ENCODE measurements at places on chromosomes 2 and 18.

GRCh38 chr2:100934504-100935371, 67.4 kb upstream of the RPL31 start:
- DNase-seq: no peak

GRCh38 chr2:227147023-227147422, 17.0 kb downstream of the COL4A4 start:
- DNase-seq: peak; percentile 11

DNA sequence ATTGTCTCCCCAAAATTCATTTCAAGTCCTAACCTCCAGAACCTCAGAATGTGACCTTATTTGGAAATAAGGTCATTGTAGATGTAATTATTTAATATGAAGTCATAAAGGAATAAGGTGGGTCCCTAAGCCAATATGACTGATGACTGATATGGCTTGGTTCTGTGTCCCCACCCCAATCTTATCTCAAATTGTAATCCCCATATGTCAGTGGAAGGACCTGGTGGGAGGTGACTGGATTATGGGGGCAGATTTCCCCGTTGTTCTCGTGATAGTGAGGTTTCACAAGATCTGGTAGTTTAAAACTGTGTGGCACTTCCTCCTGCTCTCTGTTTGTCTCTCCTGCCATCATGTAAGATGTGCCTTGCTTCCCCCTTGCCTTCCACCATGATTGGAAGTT, 43.0 kb upstream of the BCL11A start:
- no peak for DNase-seq

GRCh38 chr2:69043736-69044400, 30.9 kb downstream of the ANTXR1 start:
- no peak for DNase-seq

GRCh38 chr2:17901246-17901645, 22.8 kb downstream of the KCNS3 start:
- DNase-seq: no peak

DNA sequence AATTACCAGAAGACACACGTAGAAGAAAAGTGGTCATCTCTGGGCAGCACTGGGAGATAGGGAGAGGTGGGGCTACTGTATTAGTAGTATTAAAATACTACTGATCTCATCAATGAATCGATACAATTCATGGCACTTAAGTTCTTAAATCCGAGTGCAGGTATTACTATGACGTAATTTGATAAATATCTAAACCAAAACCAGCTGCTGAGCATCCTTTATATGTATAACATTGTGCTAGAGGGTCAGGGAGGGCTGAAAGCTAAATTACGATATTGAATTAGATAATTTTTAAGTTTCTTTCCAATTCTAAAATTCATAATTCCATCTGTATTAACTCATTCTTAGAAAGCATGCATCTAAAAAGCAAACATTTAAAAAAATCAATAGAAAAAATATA, 25.3 kb downstream of the DARS1 start:
- DNase-seq: no peak

- no peak for DNase-seq
Observed at GRCh38 chr18:42187611-42188380, 232.8 kb downstream of the PIK3C3 start.

DNA sequence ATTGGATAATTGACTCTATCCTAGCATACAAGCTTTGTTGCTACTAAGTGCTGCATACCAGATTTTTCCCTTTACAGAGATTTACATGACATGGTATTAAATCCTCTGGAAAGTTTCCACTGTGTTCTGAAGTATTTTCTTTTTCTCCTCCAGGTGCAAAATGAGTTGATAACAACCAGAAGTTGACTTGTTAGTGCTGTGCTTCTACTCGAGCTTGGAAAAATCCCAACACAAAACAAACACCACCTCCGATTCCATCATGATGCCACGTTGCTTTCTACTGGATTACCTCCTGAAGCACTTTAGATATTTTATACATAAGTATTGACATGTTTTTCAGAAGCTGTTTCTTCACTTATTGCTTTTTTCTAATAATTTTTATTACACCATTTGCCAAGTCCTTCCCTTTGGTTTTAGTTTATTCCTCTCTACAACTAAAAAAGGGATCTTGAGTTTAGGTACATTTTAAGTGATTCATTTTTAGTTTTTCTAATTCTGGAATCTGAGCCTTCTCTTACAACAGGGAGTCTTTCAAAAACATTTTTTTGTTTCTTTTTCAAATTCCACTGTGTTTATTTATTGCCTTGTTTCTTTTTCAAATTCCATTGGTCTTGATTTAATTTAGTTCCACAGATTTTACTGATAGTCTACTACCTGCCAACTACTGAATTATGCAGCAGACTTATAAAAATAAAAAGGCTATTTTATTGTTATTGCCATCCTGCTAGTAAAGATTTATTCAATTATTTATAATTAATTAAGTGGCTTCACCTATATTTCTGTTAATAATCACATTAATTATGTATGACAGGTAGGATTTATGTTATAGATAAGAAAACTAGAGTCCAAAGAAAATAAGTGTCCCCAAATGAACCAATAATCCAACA, 143.4 kb downstream of the PPP1R1C start:
- DNase-seq: no peak

- DNase-seq: no peak
Observed at GRCh38 chr2:195756218-195756942, 99.4 kb downstream of the SLC39A10 start.

DNA sequence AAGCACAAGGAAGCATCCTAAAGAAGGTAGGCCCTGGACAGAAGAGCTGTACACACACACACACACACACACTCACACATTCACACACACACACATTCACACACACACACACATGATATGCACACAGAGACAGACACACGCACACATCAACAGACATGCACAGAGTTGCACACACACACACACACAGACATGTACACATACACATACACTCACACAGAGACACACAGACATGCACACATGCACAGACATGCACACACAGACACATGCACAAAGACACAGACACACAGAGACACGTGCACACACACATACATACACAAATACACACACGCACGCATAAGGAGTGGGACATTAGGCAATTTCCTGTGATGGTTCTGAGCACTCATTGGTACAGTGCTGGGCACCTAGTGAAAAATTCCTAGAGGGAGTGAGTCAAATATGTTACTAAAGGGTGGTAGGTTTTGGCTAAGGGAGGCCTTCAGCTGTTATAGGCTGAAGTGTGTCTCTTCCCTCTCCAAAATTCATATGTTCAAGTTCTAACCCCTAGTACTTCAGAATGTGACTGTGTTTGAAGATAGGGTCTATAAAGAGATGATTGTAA, 26.4 kb downstream of the THNSL2 start:
- no peak for DNase-seq

- peak; percentile 72 for DNase-seq
Observed at GRCh38 chr2:224778474-224778877, 62.3 kb upstream of the CCDC195 start.

GRCh38 chr2:24048769-24049484, 614 bp upstream of the FKBP1B start:
- DNase-seq: peak; percentile 45

GRCh38 chr2:234164493-234165413, 114.3 kb downstream of the SPP2 start:
- DNase-seq: peak; percentile 60

GRCh38 chr18:57618910-57619309, 2.7 kb downstream of the NARS1 start:
- no peak for DNase-seq

- no peak for DNase-seq
Observed at GRCh38 chr18:12334366-12334808, 26.3 kb downstream of the TUBB6 start.

DNA sequence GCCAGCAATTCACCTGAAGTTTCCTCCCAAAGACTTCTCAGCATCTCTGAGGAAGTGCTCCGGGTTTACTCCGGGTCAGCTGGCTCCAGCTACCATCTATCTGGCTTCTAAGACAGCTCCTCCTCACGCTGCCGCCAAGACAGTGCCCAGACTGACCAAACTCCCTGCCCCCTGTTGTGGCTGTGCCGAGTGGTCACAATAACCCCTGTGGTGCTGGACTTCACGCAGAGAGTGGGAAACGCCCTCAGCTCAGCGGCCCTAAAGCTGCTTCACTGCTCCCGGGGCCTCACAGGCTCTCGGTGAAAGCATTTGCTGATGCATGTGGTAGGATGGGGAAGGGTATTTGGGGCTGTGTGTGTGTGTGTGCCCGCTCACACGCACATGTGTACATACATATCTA, 154.8 kb upstream of the ZNF236 start:
- DNase-seq: no peak

- peak; percentile 26 for DNase-seq
Observed at GRCh38 chr2:26640331-26640745, 828 bp downstream of the CIB4 start.

DNA sequence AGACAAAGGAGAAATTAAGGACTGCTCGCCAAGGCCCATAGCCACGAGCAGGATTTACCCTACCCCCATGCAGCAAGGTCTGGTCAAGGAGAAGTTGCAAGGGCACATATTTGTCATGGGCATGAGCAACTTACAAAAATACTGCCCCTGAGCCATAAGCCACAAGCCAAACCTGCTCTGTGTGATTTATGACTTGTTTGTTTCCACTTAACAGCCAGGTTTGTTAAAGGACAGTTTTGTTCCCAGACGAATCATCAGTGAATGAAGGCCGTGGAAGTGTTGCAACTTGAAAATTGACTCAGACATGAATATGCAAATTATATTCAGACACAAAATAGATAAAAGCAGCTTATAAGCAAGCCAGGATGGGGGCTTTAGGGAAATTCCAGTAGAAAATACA, 31.3 kb upstream of the EVA1A start:
- DNase-seq: no peak

- DNase-seq: no peak
Observed at GRCh38 chr2:222835143-222835822, 25.6 kb upstream of the ACSL3 start.

GRCh38 chr2:70941701-70942100, 6.0 kb downstream of the ATP6V1B1 start:
- no peak for DNase-seq

- no peak for DNase-seq
Observed at GRCh38 chr2:26685341-26685740, 7.2 kb upstream of the KCNK3 start.

- no peak for DNase-seq
Observed at GRCh38 chr2:71629273-71629672, 175.9 kb downstream of the DYSF start.

GRCh38 chr2:1910592-1911246, 166.4 kb upstream of the PXDN start:
- no peak for DNase-seq

- DNase-seq: no peak
Observed at GRCh38 chr2:102553601-102554000, 65.8 kb upstream of the SLC9A2 start.

- DNase-seq: no peak
Observed at GRCh38 chr18:3983351-3983969, 471.6 kb downstream of the DLGAP1 start.

DNA sequence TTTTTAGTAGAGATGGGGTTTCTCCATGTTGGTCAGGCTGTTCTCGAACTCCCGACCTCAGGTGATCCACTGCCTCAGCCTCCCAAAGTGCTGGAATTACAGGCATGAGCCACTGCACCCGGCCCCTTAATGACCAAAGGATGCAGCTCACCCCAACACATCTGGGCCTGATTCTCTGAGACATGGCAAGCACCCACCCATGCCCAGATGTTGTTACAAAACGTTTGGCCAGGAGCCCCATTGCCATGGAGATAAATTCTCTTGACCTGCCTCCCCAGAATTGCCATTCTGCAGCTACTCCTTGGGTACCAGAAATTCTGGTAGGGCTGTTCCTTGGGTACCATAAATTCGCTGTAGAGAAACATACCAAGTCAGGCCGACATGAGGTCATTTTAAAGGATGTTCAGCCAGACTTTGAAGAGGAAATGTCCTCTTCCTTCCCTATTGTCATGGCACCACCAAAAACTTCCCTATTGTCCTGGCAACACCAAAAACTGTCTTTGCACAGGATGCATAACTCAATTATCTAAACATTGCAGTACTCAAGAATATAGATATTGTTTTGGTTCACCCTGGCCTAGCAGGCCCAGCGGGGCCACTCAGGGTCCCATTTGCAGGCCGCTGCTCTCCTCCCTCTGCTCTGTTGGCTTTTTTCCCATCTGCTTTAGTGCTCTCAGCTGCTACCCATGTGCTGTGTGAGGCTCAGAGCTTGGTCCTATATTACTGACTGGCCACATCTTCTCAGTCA, 160.9 kb upstream of the TTC39C start:
- no peak for DNase-seq

- DNase-seq: no peak
Observed at GRCh38 chr2:25076749-25077148, 34.9 kb downstream of the EFR3B start.

DNA sequence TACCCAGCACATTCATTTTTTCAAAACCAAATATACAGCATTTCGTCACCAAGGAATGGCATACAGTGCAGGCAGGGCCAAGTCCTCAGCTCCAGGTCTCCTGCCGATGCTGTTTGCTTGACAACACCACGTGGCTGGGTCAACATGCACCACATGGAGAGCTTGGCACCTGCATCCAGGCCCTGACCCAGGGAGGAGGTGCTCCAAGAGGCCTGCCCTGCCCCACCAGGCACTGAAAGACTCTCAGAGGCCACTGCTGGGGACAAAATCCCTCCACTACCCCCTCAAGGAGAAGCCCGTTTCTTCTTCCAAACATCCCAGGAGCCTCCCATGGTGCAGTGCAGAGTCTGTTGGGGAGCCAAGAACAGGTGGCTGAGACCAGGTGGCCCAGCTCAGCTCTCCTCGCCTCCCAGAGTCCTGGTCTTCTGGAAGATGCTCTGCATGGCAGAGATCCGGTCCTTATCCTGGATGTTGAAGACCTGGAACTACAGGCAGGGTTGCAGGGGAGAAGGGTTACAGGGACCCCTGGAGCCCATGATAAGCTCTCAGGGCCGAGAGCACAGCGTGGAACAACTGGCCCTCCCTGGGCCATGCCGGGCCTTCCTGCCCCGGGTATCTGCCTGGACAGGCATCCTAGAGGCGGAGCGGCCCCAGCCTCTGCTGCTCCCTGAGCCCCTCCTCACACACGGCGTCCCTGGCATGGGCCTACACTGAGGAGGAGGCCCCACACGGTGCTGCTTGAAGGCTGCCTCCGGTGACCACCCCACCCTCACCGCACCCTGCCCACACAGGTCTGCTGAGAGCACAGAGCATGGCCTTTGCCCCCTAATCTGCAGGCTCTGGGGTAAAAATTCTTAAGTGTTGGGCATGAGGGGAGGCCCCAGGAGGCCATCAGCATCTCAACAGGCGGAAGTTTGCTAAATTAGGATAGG, 9.0 kb downstream of the MAB21L4 start:
- DNase-seq: no peak

DNA sequence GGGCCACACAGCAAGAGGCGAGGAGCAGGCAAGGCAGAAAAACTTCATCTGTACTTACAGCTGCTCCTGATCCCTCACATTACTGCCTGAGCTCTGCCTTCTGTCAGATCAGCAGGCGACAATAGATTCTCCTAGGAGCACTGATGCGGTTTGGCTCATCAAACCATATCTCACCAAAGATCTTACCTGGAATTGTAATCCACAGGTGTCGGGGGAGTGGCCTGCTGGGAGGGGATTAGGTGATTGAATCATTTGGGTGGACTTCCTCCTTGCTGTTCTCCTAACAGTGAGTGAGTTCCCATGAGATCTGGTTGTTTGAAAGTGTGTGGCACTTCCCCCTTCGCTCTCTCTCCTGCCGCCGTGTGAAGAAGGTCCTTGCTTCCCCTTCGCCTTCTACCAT, 647.3 kb downstream of the SOCS6 start:
- no peak for DNase-seq
